Urinary bladder (tissue), 4 donors: ENCODE measurements at places on chromosomes 4 and X. TPM values are rescaled to one million over a fixed set of nuclear protein-coding genes. Genes with fewer than 3 reads are reported as not detected.

The GPR82 gene
- 0.44 TPM for polyA plus RNA-seq

The CAPN6 gene
- polyA plus RNA-seq = 0.54 TPM

GRCh38 chrX:387729-388128 is 1.0 kb upstream of the PPP2R3B start:
- DNase-seq = no peak

The NDST4 gene
- polyA plus RNA-seq = 0.04 TPM

GRCh38 chr4:188435381-188435780 is 296.1 kb downstream of the TRIML1 start:
- DNase-seq = no peak

- peak; percentile 21 for DNase-seq
Measured at GRCh38 chrX:12701628-12702027, 89.6 kb upstream of the PRPS2 start.

- no peak for DNase-seq
Measured at GRCh38 chr4:186485561-186486062, 69.8 kb downstream of the MTNR1A start.

DNA sequence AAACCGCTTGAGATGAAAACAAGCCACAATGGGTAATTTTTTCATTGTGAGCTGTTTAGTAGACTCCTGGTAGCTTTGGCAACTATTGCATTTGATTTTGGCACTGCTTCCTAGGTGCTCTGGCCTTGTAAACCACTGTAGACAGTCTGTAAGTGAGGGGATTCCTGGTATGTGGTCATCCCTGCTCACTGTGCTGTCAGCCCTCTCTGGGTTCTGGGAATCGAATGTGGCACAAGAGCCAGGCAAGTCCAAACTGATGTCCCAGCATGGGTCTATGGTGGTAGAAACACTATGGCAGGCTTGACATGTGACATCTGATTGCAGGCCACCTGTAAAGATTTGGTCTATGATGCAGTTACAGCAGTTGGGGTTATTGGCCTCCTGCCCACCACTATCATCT is 2.5 kb downstream of the USP51 start:
- no peak for DNase-seq

DNA sequence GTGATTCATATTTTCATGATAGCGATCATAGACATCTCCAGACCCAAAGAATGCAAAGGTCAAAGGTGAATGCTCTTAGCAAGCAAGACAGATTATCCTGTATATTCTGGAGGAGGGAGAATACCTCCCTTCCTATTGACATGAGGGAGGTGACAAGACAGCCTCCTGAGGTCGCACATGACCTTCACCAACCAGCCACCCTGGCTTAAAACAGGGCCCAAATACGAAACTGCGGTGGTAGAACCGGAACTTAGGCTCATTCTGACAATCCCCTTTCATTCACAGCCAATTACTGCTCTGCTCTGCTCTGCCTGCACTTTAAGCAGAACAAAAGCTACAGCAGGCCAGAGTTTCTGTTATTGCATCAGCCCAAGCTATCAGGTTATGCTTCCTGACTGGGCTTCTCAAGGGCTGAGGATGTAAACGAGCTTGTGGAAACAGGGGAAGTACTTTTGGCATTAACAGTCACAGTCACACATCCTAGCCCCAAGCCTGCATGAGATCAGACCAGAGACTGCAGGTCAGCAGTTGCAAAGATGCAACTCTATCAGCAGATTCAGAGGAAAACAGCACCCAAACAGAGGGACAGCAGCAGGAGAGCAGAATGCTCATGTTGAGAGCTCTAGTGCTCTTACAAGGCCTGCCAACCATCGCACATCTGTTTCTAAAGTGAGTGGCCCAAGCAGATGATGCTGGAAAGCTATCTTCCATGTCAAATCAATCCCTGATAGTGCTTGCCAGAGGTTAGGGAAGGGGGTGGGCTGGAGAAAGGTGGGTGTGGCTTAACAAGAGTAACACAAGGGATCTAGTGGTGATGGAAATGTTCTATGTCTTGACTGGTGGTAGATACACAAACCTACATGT is 51.3 kb upstream of the MAP3K15 start:
- DNase-seq = no peak

DNA sequence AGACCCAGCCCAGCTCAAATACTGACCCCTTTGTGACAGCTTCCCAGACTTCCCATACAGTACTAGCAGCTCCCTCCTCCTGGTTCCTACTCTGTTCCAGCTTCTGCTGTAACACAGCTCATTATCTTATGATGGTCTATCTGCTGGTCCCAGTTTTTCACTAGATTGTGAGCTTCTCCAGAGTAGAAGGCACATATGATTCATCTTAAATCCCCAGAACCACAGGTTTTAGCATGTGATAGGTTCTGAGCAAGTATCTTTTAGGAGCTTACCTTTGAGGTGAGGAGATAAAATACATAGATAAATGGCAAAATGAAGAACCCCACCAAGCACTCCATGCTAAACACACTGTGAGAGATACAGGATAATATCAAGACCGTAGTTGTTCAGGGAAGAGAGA is 27.6 kb upstream of the ANXA3 start:
- no peak for DNase-seq

GRCh38 chrX:120299928-120300327 is 11.3 kb downstream of the TMEM255A start:
- no peak for DNase-seq

GRCh38 chr4:64399313-64400109 is 9.7 kb downstream of the TECRL start:
- no peak for DNase-seq

DNA sequence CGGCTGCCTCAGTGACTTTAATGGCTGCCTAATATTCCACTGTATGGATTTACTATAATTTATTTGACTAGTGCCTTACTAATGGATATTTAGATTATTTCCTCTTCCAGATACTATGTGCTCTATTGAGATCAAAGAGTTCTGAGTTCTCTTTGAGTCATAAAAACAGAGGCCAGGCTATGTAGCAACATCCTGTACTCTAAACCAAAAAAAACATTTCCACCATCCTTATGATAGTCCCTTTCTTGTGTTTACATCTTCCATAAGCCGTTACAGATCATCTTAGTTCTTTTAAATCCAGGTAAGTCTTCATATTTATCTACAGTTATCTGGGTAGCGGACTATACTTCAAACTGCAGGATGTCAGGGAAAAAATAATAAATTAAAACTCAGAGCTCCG is 56.6 kb upstream of the TMEM184C start:
- DNase-seq = no peak

- DNase-seq = no peak
Measured at GRCh38 chr4:182913036-182913435, 4.2 kb downstream of the DCTD start.

DNA sequence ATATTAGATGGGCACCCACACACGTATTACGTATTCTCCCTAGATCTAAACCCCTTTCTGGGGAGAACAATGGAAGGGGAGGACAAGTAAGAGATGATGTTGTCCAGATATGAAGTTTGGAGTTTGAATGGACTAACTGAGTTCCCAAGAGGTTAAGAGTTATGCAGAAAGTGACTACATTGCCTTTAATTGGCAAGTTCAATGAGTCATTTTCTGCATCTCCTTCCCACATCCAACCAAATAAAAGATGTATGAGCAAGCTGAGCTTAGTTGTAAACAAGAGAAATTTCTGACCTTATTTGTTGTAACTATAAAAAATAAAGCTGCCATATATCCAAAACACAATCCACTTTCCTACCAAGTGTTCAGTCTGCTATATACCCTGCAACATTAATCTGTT is 50.5 kb downstream of the TIGD2 start:
- DNase-seq = no peak

The MOB1B gene
- polyA plus RNA-seq = 8.0 TPM

DNA sequence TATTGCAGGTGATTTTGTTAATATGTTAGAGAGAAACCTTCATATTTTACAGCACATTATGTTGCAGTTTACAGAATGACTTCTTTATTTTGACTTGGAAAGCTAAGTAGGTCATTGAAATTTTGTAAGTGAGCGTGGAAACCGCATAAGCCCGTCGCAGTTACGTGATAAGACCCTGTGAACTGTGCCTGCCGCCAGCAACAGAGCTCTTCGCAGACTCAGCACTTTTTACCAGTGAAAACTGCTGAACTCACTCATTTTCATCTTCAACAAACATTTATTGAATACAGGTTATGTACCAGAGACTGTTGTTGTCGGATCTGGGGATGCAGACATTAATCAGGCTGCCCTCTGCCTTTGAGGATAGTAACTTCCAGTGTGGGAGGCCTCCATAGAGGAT is 355.7 kb downstream of the HS3ST1 start:
- no peak for DNase-seq

The GAGE12H gene
- not detected for polyA plus RNA-seq

DNA sequence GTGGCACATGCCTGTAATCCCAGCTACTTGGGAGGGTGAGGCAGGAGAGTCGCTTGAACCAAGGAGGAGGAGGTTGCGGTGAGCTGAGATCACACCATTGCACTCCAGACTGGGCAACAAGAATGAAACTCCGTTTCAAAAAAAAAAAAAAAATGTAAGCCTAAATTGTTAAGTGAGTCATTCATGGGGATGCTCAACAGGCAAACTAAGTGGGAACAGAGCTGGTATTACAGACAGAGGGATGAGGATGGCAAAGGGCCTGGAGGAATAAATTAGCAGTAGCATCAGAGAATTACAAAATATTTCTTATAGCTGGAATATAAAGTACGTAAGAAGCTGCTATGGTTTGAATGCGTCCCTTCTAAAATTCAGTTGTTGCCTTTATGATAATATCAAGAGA is 43.4 kb upstream of the OGT start:
- no peak for DNase-seq

GRCh38 chr4:38837849-38838248 is 18.8 kb downstream of the TLR6 start:
- DNase-seq = no peak

The SMIM10 gene
- polyA plus RNA-seq = 26.6 TPM

GRCh38 chr4:123587983-123588494 is 191.4 kb downstream of the SPRY1 start:
- DNase-seq = peak; percentile 20

DNA sequence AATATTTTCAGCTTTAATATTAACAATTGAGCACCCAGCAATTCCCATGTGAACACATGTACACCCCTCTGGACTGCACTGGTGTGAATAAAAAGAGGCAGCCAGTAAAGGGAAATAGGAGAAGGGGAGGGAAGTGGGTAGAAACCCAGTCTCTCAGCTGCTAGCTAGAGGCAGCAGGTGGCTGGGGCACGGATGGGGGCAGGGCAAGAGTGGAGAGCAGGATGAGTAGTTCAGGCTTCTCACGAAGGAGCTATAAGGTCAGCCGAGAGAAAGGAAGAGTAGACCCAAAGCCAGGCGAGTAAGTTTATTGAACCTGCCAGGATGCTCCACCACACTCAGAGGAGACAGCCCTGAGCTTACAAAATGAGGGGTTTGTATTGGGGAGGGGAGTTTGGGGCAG is 184.8 kb upstream of the MTMR8 start:
- DNase-seq = no peak

GRCh38 chrX:130772105-130772775 is 130.8 kb downstream of the ENOX2 start:
- no peak for DNase-seq

GRCh38 chr4:147236806-147237205 is 244.1 kb upstream of the EDNRA start:
- no peak for DNase-seq

GRCh38 chr4:18914182-18914581 is 892.6 kb upstream of the LCORL start:
- no peak for DNase-seq

DNA sequence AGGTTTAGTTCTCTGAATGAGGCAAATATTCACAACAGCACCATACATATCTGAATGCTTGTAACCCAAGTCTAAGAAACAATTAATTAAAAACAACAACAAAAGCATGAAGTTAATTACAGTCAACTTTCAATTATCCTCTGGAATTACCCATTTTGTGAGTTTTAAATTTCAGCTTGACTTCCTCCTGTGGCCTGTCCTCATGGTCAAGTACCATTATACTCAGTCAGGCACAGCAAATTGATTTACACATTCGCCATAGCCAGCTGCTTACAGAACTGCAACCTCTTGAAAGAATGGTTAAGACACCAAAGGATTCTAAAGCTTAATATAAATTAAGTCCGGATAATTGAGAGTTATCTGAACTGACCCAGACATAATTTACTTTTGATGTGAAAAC is 306.5 kb downstream of the CAMK2D start:
- DNase-seq = no peak

DNA sequence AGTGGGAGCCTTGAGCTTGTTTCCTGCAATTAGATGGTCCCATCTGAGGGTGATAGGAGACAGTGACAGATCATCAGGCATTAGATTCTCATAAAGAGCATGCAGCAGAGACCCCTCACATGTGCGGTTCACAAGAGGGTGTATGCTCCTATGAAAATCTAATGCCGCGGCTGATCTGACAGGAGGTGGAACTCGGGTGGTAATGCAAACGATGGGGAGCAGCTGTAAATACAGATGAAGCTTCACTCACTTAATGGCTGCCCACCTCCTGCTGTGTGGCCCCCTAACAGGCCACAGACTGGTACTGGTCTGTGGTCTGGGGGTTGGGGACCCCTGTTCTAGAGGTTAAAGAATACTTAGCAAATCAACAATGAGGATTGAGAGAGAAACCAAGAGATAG is 201.5 kb upstream of the PITX2 start:
- DNase-seq = no peak

The CXorf65 gene
- polyA plus RNA-seq = not detected

- DNase-seq = no peak
Measured at GRCh38 chrX:25131055-25131454, 115.3 kb upstream of the ARX start.

The F8A1 gene
- polyA plus RNA-seq = 24.9 TPM

The MAOB gene
- 60.3 TPM for polyA plus RNA-seq

DNA sequence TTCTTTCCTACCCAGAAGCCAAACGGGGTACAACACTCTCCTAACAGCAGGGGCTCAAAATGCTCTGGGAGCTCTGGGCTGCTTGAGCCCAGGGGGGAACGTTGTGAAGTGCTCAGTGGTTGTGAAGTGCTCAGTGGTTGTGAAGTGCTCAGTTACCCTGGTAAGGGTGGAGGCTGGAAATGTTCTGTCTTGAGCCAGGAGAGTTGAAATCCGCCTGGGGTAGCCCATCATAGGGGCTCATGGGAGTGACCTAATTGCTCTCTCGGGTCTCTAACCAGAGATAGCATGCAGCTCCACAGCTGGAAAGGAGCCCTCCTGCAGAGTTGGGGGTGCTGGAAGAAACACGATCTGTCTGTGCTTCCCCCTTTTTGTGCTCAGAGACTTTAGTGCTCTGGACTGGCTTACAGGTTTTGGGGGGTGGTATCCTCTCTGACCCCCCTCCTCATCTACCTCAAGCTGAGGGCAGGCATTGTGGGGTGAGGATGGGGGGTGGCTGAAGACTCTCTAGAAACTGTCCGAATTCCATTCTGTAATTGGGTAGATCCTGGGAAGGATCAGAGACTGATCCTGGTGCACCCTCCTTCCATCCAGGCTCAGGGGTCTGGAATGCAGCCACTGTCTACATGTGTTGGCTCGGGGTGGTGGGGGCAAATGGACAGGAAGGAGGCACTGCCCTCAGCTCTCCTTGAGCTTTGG is 2.7 kb downstream of the EFNB1 start:
- DNase-seq = no peak

GRCh38 chrX:38819709-38820108 is 18.4 kb downstream of the MID1IP1 start:
- DNase-seq = no peak

GRCh38 chr4:59179372-59179771 is 2020.8 kb upstream of the ADGRL3 start:
- no peak for DNase-seq

GRCh38 chr4:144948009-144948408 is 150.0 kb downstream of the ANAPC10 start:
- DNase-seq = no peak

The GASK1B gene
- 26.1 TPM for polyA plus RNA-seq

The SPARCL1 gene
- 1,320 TPM for polyA plus RNA-seq
